Hepatocyte (in vitro differentiated cells): ENCODE measurements at places on chromosomes 1 and 21. TPM values are rescaled to one million over a fixed set of nuclear protein-coding genes. Genes with fewer than 3 reads are reported as not detected.

- DNase-seq = no peak
Observed at GRCh38 chr1:41528726-41529605, 44.5 kb upstream of the EDN2 start.

KRTAP12-2 gene
- not detected in 2 replicates for total RNA-seq

DNA sequence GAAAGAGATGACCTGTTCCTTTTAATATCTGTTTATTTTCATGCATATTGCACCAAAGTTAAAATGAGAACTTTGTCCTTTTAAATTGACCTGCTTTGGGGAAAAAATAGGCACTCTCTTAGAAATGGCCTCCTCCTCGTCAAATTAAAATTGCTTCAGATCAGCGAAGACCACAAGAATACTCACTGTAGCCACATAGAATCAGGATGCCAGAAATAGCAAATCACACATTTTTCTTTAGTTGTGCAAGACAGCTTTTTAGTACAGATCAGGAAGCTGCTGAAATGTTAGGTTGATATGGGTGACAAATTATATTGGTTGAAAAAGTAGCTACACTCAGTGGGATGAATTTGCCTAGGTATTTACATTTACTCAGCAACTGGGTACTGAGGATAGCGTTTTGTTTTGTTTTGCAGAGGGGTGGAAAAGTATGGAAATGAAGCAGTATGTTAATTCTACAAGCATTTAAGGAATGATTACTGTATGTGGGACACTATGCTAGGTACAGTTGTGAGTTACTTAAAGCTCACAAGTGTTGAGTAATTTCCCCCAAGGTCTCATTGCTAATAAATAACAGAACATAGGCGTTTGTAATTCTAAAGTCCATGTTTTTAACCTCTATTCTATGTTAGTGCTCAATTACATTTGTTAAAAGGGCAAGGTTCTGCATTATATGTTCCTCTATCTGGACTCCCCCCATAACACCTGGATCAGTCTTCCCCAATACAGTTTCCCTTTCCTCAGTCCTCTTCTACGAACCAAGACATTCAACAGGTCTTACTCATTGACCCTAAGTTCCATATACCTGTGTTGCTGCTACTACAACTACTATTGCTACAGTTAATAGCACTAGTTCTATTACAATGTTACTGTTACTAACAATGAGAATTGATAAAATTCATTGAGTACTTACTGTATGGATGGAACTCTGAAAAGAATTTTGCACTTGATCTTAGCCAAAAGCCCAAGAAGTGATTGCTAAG is 99.4 kb upstream of the S1PR1 start:
- DNase-seq = no peak

DNA sequence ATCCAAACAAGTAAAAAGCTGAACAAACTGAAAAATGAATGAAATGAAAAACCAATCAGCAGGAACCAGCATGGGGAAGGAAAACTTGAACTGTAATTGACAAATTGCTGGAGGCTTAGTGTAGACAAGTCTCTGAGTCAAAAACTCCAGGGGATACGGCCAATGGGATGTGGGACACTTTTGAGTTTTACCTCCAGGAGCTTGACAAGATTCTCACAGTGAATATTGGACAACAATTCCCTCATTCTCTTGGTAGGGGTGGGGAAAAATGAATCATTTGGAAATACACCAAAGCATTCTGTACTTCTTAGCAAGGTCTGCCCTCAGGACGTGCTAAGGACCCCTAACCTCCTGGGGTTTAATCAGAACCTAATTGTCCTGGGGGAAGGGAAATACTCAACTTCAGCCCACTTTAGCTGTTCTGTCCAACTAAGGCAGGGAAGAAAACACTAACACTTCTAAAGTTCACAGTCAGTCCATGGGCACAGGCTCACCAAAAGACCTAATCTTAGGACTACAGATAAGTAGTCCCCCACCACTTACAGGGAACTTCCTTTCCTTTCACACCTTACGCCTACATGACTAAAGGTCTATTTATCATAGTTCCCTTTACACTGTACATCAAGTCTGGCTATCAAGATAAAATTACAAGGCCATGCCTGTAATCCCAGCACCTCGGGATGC is 60.7 kb upstream of the CDC42BPA start:
- no peak for DNase-seq

MAN1C1 gene
- total RNA-seq = 19.9 and 20.6 TPM in 2 replicates

DNA sequence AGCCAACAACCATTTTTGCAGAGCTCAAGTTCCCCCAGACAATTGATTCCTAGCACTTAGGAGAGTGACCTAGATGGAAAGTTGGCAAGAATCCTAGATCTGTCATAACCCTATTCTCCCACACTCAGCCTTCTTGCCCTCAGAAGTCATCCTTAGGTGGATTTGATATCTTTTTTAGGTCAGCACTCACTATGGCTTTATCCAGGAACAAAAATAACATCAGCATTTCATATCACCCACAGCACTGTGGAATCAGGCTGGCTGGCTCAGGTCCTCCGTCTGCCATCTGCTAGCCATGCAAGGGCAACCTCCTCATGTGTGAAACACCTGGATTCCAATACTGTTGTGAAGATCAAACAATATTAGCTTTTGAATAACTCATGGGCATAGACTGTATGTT is 6.0 kb downstream of the DPT start:
- no peak for DNase-seq

DNA sequence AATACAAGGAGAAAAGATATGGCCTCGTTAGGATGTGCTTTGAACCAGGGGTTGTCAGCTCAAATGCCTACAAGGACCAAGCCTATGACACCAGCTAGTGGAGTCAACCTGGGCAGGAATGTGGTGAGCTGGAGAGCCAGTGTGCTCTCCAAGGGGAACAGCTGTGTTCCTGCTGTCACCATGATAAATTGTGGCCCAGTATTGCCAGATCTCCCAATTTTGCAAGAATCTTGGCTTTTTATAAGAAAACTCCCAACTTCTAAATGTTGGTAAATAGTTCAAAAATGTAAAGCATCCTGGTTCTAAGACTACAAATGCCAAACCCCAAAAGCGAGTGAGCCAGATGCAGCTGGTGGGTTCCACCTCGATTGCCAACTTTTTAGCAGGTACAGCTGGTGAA is 391.1 kb downstream of the PLPP3 start:
- DNase-seq = no peak
